ENCODE measurements at places on chromosomes 16 and 17. TPM values are rescaled to one million over a fixed set of nuclear protein-coding genes. Genes with fewer than 3 reads are reported as not detected.

Gene TMEM235
- total RNA-seq = not detected

Gene VMO1
- not detected for total RNA-seq

Gene KRT13
- not detected for total RNA-seq

GRCh38 chr17:1004769-1005295 lies 7.9 kb downstream of the TIMM22 start:
- no peak for DNase-seq
- no peaks in the 10 kb centered on the region for H3K36me3 ChIP-seq
- peak overlapping the region; percentile 76 for H3K27ac ChIP-seq
- H3K27me3 ChIP-seq = no peaks in the 10 kb centered on the region
- no peaks in the 10 kb centered on the region for H3K4me1 ChIP-seq

DNA sequence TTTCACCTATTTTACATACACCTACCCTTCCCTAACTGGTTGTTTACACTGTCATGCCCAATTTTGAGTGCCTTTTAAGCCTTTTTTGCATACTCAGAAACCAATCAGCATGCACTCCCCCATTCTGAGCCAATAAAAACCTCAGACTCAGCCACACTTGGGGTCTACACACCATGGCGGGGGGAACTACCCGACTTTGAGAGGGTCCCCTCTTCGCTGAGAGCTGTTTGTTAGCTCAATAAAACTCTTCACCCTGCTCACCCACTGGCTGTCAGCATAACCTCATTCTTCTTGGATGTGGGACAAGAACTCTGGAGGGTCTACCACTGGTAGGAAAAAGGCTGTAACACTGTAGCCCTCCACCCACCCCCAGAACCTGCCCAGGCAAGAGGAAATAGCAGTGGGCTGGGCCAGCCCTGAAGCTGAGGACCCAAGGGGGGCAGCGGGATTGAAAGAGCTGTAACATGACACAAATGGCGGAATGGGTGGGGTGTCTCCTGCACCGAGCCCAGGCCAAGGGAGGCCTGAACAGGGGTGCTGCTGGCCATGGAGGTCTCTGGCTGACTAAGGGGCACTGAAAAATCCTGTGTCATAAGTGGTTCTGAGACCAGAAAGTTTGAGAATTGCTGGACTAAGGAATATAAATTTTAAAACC lies 3.0 kb upstream of the FLYWCH2 start:
- no peak overlapping the region for H3K27ac ChIP-seq
- H3K4me3 ChIP-seq = no peak overlapping the region
- H3K4me1 ChIP-seq = peaks cover 16% of the 10 kb centered on the region
- H3K27me3 ChIP-seq = no peaks in the 10 kb centered on the region

- no peaks in the 10 kb centered on the region for H3K36me3 ChIP-seq
- H3K4me3 ChIP-seq = peak overlapping the region; percentile 89
- DNase-seq = no peak
- H3K27ac ChIP-seq = peak overlapping the region; percentile 33
- no peaks in the 10 kb centered on the region for H3K27me3 ChIP-seq
- H3K4me1 ChIP-seq = peaks cover 8% of the 10 kb centered on the region
Measured at GRCh38 chr16:67278773-67279295, 498 bp upstream of the PLEKHG4 start.

- H3K27me3 ChIP-seq = no peaks in the 10 kb centered on the region
- DNase-seq = peak; percentile 83
- H3K4me1 ChIP-seq = no peaks in the 10 kb centered on the region
- H3K4me3 ChIP-seq = no peak overlapping the region
- no peak overlapping the region for H3K27ac ChIP-seq
- no peaks in the 10 kb centered on the region for H3K36me3 ChIP-seq
Measured at GRCh38 chr17:79391376-79392233, 219.2 kb downstream of the RBFOX3 start.

GRCh38 chr16:5722116-5722619 lies 624.6 kb upstream of the EEF2KMT start:
- no peaks in the 10 kb centered on the region for H3K4me1 ChIP-seq
- no peaks in the 10 kb centered on the region for H3K36me3 ChIP-seq
- H3K4me3 ChIP-seq = no peak overlapping the region
- H3K27ac ChIP-seq = no peak overlapping the region
- no peaks in the 10 kb centered on the region for H3K27me3 ChIP-seq

DNA sequence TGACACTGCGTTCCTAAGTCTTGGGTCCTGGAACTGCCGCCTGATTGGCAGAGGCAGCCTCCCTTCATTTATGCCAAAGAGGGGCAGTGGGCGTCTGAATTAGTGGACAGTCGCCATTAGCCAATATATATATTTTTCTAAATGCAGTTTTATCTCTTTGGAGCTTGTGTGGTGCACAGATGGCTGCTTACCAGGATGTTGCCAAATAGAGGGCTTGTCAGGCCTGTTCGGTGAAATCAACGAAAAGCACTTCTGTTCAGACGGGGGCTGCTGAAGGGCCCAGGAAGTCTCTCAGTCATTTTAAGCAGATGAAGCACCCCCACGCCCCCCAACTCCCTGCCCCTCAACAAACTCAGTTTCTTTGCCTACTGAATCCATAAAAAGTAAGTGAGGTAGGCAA lies 66.0 kb downstream of the RAP1GAP2 start:
- H3K27me3 ChIP-seq = no peaks in the 10 kb centered on the region
- H3K4me3 ChIP-seq = no peak overlapping the region
- no peaks in the 10 kb centered on the region for H3K4me1 ChIP-seq
- no peak for DNase-seq

- no peaks in the 10 kb centered on the region for H3K36me3 ChIP-seq
- no peaks in the 10 kb centered on the region for H3K4me1 ChIP-seq
- no peak overlapping the region for H3K4me3 ChIP-seq
Measured at GRCh38 chr16:49959552-49960277, 65.3 kb upstream of the CNEP1R1 start.
